ENCODE measurements at places on chromosomes 6 and 20. TPM values are rescaled to one million over a fixed set of nuclear protein-coding genes. Genes with fewer than 3 reads are reported as not detected.

Gene TPBG
- total RNA-seq, result 53.2 TPM

Gene RPS6KA2
- total RNA-seq, result 109 TPM

Gene HLA-DRB1
- total RNA-seq, result not detected

Gene TCF21
- 27.4 TPM for total RNA-seq

Gene MYL9
- total RNA-seq, result 13.9 TPM

Gene RNF146
- 57.7 TPM for total RNA-seq

Gene SGK2
- 0.28 TPM for total RNA-seq

Gene KIF6
- total RNA-seq, result under 0.01 TPM

Gene CLPSL1
- total RNA-seq, result not detected

Gene GNAS-AS1
- total RNA-seq, result 1.2 TPM

Gene BAK1
- 11.1 TPM for total RNA-seq

Gene TSPO2
- not detected for total RNA-seq

Gene MYBL2
- 0.71 TPM for total RNA-seq

Gene NFKBIE
- 3.6 TPM for total RNA-seq

Gene TREM2
- 0.57 TPM for total RNA-seq

Gene PDE7B
- 58.1 TPM for total RNA-seq

Gene TFAP2A
- under 0.01 TPM for total RNA-seq

Gene PXT1
- total RNA-seq, result under 0.01 TPM

All from smooth muscle cell of bladder (primary cell).